Stimulated activated CD8-positive, alpha-beta memory T cell treated with anti-CD3 and anti-CD28 coated beads, Interleukin-2, amount 100 ng/mL, for 48 hours (primary cell): ENCODE measurements at places on chromosomes 6 and 20.

- no peak for DNase-seq
Observed at GRCh38 chr6:131139599-131139998, 4.3 kb downstream of the AKAP7 start.

DNA sequence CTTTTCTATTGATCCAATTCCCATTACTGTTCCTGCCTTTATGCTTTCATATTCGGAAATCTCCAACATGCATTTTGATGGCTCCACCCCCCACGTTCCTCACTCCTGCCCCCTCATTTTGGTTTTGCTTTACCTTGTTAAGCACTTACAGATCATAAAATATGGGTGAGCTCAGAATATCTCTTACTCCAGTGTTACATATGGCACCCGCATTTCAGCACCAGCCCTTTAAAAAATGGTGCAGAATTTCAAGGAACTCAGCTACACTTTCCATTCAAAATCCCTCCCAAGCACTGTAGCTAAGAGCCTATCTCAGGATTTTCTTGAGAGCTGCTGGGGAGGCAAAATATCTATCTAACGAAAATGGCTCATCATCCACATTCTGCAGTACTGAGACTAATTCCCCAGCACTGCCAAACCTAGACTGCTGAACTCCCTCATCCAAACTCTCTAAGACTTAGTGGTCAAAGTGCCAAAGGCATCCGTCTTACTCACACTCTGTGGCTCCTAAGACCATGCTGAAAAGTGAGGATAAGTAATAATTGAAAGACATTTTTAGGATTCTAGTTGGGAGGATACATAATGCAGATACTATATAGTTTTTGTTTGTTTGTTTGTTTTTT is 7.8 kb downstream of the SGK1 start:
- DNase-seq = no peak

GRCh38 chr6:8432614-8433013 is 2.7 kb downstream of the SLC35B3 start:
- no peak for DNase-seq

DNA sequence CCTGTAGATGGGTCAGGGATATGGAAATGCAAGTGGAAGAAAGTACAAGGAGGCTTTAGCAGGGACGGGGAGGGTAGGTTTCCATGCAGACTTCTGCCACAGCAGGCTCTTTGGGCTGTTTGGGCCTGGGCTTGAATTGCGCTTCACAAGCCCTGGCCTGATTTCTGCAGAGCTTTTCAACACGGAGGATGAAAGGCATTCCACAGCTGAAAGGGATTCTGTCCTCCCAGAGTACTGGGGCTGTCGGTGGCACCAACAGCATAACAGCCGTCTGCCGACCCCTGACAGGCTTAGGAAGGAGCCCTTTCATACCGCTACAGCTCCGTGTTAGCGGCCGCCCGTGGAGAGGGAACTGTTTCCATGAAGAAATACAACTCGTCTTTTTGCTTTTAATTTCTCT is 22.9 kb upstream of the TBC1D7 start:
- no peak for DNase-seq

GRCh38 chr6:125746731-125747588 is 2.5 kb upstream of the HEY2 start:
- peak; percentile 50 for DNase-seq

GRCh38 chr6:158207422-158207788 is 39.3 kb downstream of the GTF2H5 start:
- no peak for DNase-seq

GRCh38 chr20:60104993-60105803 is 147.0 kb downstream of the CDH26 start:
- no peak for DNase-seq

DNA sequence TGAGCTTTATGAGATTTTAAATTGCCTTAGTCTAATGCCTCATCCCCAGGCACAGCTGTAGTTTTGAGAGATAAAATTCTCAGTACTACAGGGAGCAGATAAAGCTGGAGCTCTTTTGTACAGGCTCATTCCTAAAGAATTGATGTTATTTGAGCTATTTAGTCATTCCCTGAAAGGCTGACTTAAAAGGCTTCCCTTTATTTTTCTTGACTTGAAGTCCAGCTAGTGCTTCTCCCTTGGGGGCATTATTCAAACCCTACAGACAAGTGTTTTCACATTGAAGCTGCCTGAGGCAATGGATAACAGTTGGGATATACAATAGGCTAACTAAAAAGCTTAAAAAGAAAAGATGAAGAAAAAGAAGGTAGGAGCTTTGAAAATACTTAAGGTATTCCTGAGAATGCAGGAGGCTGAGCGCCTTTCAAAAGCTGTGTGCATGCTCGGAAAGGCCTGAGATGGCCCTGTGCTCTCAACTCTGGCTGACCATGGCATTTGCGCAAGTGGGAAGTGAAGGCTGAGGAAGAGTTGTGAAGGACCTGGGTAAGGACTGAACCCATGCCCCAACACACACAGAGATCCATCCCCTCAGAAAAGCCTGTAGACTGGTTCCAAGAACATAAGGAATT is 315.1 kb downstream of the SMOC2 start:
- DNase-seq = no peak

DNA sequence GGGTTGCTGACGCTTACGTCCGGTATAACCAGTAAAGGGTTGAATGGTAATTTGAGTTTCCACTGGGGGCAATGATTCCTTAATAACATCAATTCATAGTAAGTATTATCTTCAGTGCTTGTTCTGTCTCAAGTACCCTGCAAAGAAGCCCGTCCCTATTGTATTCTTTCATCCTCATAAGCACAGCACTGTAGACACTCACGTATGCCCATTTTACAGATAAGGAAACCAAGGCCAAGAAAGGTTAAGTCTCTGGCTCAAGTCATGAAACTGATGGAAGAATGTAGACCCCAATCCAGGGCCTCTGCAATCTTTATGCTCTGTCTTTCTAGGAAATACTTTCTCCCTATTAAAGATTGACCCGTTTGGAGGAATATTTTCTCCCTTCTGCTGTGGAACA is 251.2 kb downstream of the ZNF217 start:
- no peak for DNase-seq

GRCh38 chr6:44735630-44735963 is 348.1 kb downstream of the CDC5L start:
- peak; percentile 14 for DNase-seq

GRCh38 chr20:507761-508332 is 35.7 kb downstream of the CSNK2A1 start:
- no peak for DNase-seq

DNA sequence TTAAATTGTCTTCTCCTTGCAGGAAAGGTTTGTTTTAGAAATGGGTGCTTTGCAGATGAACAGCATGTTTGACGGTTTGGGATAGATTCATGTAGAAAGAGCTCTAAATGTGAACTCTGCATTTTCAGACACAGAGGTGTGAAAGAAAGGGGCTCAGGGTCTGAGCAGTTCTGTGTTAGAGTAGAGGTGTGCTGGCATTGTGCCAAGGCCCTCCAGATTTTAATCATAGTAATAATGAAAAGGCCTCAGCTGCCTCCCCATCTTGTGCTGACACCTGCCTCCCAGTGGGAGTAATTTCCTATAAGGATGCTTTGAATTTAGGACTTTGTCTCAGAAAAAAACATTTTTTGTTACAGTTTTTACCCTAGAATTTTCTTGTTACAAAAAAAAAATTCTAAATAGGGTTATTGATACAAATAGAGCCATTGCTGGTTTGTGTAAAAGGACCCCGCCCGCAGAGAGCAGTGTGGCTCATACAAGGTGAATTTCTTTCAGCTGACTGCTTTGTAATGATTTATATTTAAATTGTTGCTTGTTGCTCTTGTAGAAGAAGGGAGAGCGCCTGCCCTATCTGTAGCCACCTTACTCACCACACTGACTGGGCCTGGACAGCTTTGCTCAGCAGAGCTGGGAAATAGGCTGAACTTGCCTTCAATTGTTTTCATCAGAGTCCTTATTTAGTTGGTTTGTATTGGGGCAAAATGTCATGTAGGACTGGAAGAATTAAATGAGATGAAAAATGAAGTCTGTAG is 294.5 kb downstream of the ZFAND3 start:
- DNase-seq = no peak

DNA sequence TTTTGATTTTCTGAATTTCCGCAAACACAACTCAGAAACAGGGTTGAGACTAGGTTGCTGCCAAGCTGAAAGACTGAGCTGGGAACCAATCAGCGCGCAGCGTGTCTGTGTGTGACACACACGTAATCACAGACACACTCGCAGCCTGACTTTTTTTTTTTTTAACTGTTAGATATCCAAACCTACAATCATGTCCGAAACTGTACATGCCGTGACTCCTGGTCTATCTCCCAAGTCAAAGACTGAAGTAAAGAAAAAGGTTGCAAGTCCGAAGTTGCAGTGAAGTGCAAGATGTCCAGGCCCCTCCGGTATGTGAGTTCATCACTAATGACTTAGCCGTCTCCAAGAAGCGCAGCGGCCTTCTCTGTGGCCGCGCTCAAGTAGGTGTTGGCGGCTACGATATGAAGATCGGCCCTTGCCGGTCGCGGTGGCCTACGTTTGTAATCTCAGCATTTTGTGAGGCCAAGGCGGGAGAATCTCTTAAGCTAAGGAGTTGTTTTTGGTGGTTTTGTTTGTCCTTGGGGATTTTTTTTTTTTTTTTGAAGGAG is 108.2 kb downstream of the HFE start:
- DNase-seq = peak; percentile 64

DNA sequence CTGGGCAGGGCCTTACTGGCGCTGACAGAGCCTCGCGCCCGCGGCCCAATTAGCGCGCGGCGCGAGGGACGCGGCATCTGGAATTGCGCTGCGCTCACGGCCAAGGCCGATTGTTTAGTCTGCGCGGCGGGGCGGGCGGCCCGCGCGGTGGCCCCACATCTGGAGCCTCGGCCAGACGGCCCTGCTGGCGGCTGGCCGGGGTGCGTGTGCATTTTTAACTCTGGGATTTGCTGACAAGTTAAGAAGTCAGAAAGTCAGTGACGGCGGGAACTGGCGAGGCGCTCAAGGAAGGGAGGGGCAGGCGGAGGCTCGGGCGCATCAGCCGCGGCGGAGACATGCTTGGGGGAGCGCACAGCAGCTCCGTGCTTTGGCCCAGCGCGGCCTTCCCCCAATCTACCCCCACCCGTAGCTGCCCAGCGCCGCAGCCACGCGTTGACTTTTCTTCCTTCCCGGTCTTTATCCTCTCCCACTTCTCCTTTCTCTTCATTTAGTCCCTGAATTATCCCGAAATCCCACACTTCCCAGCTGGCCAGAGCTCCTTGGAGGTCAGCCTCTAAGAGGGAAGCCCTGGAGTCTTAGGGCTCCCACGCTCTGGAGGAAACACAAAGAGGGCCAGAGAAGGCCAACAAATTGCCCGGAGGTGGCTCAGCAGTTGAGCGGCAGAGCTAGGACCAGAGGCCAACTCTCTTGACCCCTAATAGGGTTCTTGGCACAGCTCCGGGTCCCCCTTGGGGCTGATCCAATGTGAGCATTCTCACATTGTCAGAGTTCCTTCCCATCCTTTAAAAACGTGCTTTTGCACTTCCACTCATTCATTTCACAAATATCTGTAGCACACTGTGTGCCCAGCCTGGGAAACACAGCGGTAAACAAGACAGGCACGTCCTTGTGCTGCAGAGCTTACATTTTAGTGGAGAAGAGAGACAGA is 40.8 kb upstream of the FOXP4 start:
- no peak for DNase-seq
